ENCODE measurements at places on chromosomes 12 and 14.
A peak's percentile ranks its signal among the peaks of the same experiment; 100 is the strongest.

GRCh38 chr14:72780751-72781150, 113.2 kb downstream of the DPF3 start:
- peak; percentile 80 for DNase-seq

DNA sequence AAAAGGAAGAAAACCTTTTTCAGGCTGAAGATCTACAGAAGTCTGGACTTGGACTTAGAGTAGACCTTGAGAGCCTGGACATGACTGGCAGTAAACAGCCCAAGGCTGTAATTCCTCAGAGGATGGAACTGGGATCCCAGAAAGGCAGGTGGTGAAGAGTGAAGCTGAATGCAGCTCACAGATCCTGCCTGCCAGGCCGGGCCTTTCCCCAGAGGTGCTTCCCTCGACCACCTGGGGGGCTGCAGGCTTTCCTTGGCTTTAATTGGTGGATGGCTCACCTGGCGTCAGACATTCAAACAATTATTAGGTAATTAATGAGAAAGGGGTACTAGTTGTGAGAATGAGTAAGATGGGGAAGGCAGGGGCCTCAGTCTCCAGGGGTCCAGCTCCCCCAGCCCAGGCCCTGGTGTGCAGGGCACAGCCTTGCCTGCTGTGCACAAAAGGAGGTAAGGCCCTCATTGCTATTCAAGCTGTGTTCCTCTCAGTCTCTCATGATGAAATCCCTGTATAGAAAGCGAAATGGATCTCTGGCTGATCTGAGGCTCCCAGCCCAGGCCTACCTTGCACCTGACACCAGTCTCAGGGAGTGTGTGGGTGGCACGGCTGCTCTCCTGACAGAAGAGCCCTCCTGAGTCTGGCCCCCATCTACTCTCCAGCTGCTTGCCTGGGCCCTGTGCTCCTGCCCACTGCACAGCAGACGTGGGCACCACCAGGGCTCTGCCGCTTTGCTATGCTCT, 63.0 kb upstream of the TCL1A start:
- DNase-seq = no peak

DNA sequence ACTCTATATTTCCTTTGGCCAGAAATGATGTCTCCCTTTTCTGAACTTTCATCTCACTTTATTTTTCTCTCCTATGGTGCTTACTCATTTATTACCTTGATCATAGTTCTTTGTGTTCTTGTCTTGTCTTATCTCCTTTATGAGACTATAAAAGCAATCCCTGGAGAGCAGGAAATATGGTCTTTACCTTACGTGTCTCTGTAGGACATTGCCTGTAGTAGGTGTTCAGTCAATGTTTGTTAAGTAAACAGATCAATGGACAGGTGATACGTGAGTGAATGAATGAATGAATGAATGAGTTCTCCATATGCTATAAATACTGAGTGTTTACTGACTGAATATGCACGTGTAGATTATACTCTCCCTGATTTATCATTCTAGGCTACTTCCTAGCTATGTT, 193.7 kb upstream of the HMGA2 start:
- DNase-seq = no peak

DNA sequence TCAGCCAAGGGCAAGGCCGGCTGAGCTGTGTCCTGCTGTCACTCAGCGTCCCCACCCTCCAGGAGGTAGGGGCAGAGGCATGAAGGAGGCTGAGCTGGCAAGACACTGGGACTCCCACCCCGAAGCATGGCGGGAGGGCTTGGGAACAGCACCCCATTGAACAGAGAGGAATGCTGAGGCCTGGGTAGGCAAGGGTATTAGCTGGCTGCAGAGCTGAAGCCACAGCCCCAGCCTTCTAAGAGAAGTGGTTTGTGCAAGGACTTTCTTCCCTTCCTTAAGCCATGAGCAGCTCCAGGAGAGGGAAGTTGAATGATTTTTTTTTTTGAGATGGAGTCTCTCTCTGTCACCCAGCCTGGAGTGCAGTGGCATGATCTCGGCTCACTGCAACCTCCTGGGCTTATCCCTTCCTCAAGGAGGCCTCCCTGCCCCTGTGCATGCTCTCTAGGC, 6.6 kb upstream of the CFAP73 start:
- no peak for DNase-seq

DNA sequence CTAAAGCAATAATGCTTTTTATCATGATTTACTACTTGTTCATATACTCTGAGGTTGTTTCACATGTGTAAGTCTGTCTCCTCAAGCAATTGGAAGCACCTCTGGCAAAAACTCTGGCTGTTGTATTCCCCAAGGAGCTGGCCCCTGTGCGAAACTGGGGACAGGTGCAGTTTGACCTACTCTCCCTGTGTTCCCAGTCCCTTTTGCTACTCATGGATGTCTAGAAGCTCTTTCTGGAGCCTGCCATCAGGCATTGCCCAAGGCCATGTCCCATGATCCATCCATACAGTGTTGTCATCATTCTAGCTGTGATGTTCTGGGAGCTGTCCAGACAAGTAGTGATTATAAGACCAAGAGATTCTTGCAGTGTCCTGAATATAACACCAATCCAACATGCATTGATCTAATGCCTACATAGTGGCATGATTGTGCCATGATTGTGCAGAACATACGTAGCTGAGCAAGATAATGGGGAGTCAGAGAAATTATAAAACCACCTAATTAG, 14.9 kb downstream of the AKAP6 start:
- DNase-seq = no peak

DNA sequence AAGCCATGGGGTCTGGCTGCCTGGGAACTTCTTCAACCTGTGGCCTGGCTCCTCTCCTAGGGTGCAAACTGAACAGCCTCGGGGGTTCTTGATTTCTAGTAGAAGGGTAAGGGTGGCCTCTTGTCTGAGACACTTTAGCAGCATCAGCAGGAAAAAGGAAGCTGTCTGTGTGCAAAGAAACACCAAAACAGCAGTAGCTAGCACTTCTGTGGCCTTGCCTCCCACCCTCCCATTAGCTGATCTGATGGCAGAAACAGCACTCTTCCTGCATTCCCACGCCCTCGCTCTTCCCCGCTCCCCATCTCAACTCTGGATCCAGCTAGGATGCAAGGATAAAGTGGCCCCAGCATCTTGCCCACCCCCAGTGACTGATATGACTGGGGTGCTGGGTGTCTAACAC, 20.7 kb downstream of the SLC7A8 start:
- DNase-seq = no peak

- DNase-seq = no peak
Observed at GRCh38 chr12:100184549-100185145, 16.0 kb upstream of the ACTR6 start.

GRCh38 chr12:132881818-132882217, 5.6 kb downstream of the CHFR start:
- peak; percentile 6 for DNase-seq

GRCh38 chr12:7923241-7924236, 12.4 kb downstream of the SLC2A3 start:
- DNase-seq = no peak

DNA sequence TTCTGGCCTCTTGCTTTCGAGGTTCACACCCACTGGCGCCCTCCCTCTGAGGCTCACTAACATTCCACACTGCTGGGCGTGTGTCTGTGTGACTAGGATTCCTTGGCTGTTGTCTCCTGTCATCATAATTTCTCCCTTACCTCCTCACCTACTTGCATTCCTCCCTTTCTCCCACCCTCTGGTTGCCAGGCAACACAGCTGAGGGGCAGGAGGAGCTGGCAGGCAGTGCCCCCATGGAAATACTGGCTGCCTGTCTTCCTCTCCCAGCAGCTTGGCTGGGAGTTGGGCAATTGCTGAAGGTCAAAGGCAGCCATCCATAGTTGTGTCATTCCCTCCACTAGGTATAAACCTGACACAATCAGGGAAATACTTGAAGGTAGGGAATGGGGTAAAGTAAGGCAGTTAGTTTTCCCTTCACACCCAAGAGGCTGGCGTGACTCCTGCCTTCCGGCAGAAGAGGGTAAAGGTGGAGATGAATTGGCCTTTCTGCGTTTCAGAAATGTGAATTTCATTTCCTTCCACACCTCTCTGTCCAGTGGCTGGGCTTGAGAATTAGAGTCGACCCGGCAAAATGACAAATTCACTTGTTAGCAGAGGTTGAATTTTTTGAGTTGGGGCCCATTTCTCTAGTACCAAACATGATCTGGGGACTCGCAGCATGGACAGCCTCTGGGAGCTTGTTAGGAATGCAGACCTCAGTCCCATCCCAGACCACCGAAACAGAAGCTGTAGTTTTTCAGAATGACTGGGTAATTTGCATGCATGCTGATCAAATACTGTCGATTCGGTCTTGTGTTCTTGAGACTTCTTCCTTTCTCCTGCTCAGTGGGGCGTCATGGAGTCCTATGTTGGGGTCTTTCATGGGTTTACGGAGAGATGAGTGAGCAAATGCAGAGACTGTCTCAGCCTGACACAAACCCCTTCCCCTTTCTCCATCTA, 24.3 kb upstream of the EMP1 start:
- DNase-seq = peak; percentile 69

DNA sequence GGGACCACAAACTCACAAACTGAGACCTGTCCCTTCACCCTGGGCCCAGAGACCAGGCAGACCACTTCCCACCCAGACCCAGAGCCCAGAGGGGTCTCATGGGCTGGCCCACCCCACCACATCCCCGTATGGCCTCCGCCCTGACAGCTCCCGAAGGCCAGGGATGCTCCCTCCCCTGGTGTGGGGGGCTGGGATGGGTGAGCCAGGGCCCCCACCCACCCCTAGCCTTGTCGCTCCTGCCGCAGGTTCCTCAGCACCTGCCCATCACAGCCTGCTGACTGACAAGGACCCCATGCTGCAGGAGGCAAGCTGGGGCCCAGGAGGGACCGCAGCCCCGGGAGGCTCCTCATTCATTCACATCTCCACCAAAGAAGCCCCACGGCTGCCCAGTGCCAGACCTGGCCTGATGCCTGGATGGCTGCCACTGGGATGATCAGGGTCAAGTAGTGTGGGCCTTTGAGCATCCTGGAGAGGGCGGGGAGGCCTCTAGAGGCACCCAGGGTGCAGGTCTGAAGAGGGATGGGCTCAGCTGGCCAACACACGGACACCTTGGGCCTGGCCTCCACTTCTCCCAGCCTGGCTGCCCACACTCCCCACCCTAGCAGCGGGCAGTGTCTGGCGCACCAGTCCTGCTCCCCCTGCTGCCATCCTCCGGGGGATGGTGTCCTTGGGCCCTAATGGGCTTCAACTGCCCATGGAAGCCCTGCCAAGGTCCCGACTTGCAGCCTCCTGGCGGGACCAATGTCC, 24.7 kb upstream of the GPR132 start:
- DNase-seq = no peak

DNA sequence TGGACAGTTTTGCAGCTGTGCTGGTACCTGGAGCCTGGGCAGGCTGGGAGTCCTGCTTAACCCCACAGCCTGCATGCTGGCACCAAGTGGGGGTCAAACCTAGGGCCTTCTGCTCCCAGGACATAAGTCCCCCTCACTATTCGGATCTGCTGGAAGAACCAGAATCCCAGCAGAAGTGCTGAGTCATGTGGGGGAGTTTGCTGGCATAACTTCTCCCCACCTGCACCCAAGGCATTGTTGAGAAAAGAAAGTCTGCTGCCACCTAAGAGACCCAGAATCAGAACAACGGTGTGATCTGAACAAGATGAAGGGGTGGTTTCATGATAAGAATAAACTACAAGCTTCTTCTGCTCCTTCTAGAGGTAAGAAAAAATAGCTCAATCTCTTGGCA, 102.7 kb downstream of the RBM19 start:
- DNase-seq = peak; percentile 70

DNA sequence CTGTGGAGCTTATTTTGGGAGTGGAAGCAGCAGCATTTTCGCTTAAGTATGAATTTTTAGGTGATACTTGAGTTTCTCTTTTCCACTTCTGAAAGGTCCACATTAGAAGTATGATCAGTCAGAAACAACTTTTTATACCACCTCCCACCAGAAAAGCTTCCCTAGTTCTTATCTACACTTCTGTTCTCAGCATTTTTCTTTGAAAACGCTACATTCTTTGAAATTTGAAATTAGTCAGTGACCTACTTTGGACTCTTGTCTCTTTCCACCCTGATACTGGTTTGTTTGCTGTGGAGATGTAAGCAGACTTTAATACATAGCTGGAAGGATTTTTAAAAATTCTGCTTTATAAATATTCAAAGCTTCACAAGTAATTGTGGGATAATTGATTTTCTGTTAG, 22.2 kb downstream of the PCBP2 start:
- no peak for DNase-seq

DNA sequence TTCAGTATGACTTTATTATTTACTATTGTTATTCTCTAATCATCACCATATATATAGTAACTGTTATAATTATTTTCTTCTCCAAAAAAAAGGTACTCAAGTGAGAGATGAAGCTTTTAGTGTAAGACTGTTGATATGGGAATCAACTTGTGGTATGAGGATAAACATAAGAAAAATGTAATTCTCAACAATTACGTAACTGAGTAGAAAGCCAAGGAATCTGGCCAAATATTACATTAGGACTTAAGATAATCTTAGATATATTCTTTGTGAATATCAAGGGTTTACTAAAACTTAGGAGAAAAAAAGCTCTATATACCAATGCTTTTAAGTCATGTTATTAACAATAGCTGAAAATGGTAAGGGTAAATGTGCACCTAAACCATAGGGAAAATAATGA, 13.3 kb downstream of the SENP1 start:
- peak; percentile 38 for DNase-seq

DNA sequence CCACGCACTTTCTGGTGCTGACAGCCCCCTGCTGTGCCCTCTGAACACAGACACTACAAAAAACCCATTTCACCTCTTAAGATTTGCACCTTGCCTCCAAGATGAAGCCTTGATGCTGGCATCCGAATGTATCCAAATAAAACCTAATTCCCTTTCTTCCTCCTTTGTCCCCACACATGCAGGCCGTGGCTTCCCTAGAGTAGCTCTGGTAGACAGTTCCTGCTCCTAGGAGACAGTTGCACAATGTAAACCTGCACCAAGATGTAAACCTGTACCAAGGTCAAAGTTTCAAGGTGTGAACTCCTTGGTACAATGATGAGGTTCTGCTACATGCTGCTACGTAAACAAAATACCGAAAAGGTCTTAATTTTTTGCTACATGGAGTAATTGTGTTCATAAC, 625 bp upstream of the ABHD12B start:
- DNase-seq = no peak

DNA sequence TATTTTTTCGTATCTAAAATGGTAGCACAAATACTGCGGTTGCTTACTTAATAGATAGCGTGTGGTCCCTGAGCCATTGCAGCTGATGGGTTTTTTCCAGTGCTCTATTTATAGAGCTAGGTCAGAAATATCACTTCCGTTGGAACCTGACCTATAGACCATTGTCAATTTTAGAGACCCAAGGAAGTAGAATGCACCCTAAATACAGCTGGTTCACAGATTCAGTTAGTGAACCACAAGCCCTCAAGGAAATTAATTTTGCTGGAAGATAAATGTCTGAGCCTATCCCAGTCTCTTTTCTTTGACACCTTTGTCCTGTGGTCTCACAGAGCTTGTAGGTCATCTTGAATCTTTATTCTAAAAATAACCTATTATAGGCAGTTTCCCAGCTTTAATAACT, 391.0 kb downstream of the ZFP36L1 start:
- DNase-seq = no peak

- DNase-seq = peak; percentile 85
Observed at GRCh38 chr12:41486718-41487117, 298.6 kb downstream of the PDZRN4 start.

GRCh38 chr14:99579903-99580571, 24.0 kb downstream of the CCDC85C start:
- peak; percentile 97 for DNase-seq
